ENCODE measurements at places on chromosomes 12 and 14. TPM values are rescaled to one million over a fixed set of nuclear protein-coding genes. Genes with fewer than 3 reads are reported as not detected.

Gene DAZAP2
- total RNA-seq, result 219 TPM

- DNase-seq, result peak; percentile 59
- peak overlapping the region; percentile 94 for H3K27ac ChIP-seq
- H3K4me3 ChIP-seq, result peak overlapping the region; percentile 2
These were observed 85.1 kb downstream of the BORCS5 start for GRCh38 chr12:12441843-12442461.

Gene LMNTD1
- not detected for total RNA-seq

Gene NELL2
- total RNA-seq, result 55.1 TPM

DNA sequence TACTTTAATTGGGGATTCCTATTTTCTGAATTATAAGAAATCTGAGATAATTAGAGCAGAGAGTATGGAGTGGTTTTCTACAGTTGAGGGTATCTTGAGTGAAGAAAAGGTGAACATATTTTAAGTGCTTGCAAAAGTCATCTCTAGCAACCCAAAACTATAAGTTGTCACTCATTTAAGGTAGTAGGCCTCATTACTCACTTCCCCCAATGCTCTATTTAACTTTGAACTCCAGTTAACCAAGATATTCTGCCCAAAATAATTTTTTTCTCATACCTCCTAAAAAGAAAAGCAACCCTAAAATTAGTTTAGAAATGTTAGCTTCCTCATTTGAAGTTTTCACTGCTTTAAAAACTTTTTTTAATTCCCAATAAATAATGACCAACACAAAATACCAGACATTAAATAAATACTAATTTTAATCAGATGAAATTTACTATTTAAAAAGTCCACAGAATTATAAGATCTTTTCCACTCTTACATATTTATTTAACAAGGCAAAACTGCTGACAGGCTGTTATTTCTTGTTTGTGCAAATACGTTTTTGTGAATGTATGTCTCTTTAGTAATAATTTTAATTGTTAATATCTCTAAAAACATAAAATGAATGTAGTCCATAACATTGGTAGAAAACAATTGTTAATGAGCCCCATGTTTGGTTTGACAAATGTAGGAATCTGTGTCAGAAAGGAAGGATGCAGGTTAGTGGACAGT is 47.8 kb downstream of the VRK1 start:
- no peaks in the 10 kb centered on the region for H3K4me1 ChIP-seq
- H3K27ac ChIP-seq, result no peak overlapping the region
- no peak overlapping the region for H3K4me3 ChIP-seq

DNA sequence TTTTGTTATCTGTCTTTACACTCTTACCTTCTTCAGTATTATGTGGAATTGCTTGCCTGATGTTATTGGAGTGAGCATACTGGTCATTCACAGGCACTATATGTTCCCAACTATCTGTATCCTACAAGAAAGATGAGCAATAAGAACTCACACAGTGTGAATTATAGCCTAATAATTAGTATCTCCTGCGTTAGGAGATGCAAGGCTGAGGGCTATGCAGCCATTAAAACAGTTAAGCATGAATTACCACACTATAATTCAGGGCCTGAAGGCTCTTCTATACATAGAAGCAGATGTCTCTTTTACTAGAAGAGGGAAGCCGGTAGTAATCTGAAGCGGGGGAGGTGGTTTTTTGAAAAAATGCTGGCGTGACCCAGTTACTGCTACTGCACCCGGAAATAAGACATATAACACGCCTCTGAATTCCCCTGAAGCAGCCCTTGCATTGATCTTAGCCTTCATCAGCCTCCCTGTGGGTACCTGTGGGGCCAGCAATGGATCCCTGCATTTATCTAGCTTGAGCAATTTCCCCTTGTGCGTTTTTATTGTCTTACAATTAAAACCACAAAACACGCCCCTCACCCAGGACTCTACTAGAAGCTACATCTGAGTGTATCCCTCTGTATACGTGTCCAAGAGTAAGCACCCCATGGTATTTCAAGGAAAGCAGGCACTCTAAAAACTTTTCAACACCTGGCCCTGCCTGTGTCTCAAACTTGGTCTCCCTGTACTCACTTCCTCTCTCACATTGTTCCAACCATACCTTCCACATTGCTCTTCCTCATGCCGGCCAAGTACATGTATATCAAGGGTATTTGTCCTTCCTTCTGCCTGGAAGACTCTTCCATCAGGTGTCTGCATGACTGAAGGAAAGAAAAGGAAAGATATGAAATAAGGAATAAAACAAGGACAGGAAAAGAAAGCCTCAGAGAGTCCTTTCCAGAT is 210.9 kb upstream of the ARID2 start:
- DNase-seq, result peak; percentile 54
- peaks cover 4% of the 10 kb centered on the region for H3K36me3 ChIP-seq
- peaks cover 14% of the 10 kb centered on the region for H3K4me1 ChIP-seq
- no peak overlapping the region for H3K4me3 ChIP-seq
- peak overlapping the region; percentile 47 for H3K27ac ChIP-seq

GRCh38 chr12:104316936-104317335 is 13.4 kb downstream of the EID3 start:
- no peak for DNase-seq
- no peaks in the 10 kb centered on the region for H3K27me3 ChIP-seq
- H3K4me1 ChIP-seq, result peaks cover 11% of the 10 kb centered on the region
- no peak overlapping the region for H3K4me3 ChIP-seq

DNA sequence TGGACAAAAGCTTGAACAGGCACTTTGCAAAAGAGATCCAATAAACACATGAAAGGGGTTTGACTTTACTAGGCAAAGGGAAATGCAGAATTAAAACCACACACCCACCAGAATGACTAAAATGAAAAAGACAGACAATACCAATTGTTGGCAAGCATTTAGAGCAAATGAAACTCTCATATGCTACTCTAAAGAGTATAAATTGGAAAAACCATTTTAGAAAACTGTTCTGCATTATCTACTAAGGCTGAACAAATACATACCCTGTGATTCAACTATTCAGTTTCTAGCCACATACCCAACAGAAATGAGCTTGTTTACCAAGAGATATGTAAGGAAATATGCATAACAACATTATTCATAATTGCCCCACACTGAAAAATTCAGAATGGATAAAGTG is 8.5 kb upstream of the IL22 start:
- H3K27ac ChIP-seq, result no peak overlapping the region
- H3K27me3 ChIP-seq, result peaks cover 33% of the 10 kb centered on the region
- DNase-seq, result no peak

Gene GLS2
- 1.9 TPM for total RNA-seq

DNA sequence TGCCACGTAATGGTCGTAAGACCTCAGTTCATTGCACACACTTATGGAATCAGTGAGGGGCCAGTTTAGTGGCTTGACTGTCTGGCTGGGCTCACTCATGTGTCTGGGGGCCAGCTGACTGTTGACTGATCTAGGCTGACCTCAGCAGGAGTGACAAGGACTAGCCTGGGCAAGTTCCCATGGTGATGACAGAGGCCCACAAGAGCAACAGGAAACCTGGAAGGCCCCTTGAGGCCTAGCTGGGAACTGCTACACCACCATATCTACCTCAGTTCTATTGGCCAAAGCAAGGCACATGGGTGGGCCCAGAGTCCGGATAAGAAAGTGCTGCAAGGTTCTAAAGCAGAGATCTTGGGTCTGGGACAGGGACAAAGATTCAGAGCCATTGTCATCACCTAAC is 21.3 kb upstream of the RFLNA start:
- no peak overlapping the region for H3K4me3 ChIP-seq
- H3K36me3 ChIP-seq, result no peaks in the 10 kb centered on the region
- no peak overlapping the region for H3K27ac ChIP-seq
- peaks cover 4% of the 10 kb centered on the region for H3K4me1 ChIP-seq
- peaks cover 5% of the 10 kb centered on the region for H3K27me3 ChIP-seq
- no peak for DNase-seq

DNA sequence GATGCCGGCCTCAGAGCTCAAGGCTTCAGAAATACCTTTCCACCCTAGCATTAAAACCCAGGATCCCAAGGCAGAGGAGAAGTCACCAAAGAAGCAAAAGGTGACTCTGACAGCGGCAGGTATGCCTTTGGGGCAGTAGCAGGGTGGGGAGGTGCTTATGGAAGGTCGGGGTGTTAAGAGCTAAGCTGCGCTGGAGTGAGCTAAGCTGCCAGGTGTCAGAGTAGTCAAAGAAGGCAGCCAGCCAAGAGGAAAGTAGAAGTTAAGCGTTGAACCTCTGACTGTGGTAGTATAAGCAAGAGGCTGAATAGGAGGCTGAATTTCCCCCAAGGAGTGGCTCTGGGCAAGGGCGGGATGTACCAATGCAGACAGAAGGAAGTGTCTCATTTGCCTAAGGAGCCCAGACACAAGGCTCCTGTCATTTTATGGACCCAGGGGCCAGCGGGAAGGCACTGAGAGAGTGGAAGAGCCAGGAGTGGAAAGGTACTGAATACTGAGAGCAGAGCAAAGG is 29.2 kb downstream of the DYRK4 start:
- H3K27me3 ChIP-seq, result no peaks in the 10 kb centered on the region
- H3K4me1 ChIP-seq, result no peaks in the 10 kb centered on the region
- no peak overlapping the region for H3K27ac ChIP-seq
- no peak overlapping the region for H3K4me3 ChIP-seq
- DNase-seq, result no peak

DNA sequence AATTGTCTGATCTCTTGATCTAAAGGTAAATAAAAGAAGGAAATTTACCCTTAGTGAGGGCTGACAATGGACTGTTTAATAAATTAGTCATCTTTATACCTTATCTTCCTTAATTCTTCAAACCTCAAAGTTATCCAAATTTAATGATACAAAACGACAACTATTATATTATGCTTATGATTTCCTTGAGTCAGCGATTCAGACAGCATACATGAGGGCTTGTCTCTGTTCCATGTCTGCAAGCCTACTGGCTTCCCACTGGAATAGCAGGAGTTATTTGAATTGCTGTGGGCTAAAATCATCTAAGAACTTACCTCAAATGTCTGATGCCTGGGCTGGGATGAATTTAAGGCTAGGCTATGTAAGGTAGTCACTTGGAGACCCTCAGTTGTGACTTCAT is 197.2 kb upstream of the MDGA2 start:
- DNase-seq, result no peak
- no peaks in the 10 kb centered on the region for H3K4me1 ChIP-seq
- H3K4me3 ChIP-seq, result no peak overlapping the region
- H3K27me3 ChIP-seq, result no peaks in the 10 kb centered on the region
- H3K27ac ChIP-seq, result no peak overlapping the region

DNA sequence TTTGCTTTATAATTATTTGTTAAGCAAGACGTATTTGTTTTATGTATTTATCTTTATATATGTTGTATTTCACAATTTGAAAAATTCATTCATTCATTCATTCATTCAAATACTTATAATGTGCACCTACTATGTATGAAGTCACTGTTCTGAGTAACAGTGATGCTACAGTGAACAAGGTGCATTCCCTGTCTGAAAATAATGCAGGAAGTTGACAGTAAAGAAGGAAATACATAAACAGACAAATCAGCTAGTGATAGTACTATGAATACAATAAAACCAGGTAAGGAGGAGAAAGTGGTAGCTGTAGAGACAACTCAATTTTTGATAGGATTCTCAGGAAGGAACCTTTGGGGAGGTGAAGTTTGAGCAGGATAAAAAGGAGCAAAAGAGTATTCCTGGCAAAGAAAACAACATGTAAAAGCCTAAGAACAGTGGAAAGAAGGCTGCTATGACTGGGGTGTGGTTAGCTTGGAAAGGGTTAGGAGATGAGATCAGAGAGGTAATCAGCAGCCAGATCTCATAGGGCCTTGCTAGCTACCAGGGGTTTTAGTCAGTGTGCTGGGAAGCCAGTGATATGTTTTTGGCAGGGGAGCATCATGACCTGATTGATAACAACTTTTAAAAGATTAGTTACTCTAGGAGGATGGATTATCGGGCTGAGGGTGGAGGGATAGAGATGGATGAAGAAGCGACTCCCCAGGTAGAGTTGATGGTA is 17.4 kb downstream of the BICDL1 start:
- peaks cover 46% of the 10 kb centered on the region for H3K36me3 ChIP-seq
- H3K27ac ChIP-seq, result peak overlapping the region; percentile 89
- H3K4me1 ChIP-seq, result peaks cover 61% of the 10 kb centered on the region
- H3K27me3 ChIP-seq, result no peaks in the 10 kb centered on the region
- peak; percentile 19 for DNase-seq
- peak overlapping the region; percentile 37 for H3K4me3 ChIP-seq

- no peaks in the 10 kb centered on the region for H3K36me3 ChIP-seq
- H3K4me1 ChIP-seq, result peaks cover 3% of the 10 kb centered on the region
- H3K27me3 ChIP-seq, result no peaks in the 10 kb centered on the region
These were observed 10.8 kb downstream of the KRT71 start for GRCh38 chr12:52542157-52542556.

GRCh38 chr14:38285962-38286361 is 30.1 kb upstream of the CLEC14A start:
- H3K27ac ChIP-seq, result no peak overlapping the region
- no peaks in the 10 kb centered on the region for H3K36me3 ChIP-seq
- no peak for DNase-seq

Gene KCNJ8
- total RNA-seq, result not detected

DNA sequence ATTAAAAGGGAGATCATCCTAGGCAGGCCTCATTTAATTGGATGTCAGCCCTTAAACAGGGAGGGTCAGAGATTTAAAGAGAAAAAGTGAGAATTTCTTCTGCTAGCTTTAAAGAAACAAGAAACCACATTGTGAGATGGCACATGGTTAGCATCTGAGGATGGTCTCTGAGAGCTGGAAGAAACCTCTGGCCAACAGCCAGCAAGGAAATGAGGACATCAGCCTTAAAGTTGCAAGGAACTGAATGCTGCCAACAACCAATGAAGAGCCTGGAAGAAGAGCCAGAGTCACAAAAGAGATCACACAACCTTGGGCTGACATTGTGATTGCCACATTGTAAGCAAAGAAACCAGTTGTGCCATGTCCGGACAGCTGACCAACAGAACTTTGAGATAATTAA is 17.5 kb upstream of the FAR2 start:
- DNase-seq, result no peak
- peaks cover 11% of the 10 kb centered on the region for H3K27me3 ChIP-seq
